ENCODE measurements at places on chromosomes 5 and 9.
A peak's percentile ranks its signal among the peaks of the same experiment; 100 is the strongest.

DNA sequence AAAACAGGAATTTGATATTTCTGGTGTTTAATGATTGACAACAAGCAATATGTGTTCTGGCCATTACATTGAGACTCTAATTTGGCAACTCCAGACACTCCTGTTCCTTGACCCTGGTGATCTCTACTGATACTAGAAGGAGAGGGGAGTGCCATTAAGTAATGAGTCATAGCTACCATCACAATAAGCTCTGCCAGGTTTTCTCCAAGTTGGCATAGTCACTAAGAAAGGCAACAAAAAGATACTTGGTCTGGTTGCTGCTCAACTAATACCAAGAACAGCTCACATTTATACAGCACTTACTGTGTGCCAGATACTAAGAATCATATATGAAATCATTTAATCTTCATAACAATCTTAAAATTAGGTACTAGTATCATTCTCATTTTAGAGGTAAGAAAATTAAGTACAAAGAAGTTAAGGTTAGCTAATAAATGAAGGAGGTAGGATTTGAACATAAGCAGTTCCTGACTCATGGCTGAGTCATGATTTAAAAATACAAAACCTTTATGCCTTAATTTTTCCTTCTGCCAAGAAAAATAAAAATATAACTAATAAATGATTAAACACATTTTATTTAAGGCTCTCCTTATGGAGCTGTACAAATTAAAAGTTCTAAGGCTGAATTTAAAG is 19.9 kb upstream of the PRXL2C start:
- DNase-seq: no peak

GRCh38 chr9:96858018-96858573 is 3.8 kb upstream of the ZNF782 start:
- DNase-seq: no peak

GRCh38 chr5:103211576-103212561 is 46.7 kb upstream of the MACIR start:
- DNase-seq: peak; percentile 28

DNA sequence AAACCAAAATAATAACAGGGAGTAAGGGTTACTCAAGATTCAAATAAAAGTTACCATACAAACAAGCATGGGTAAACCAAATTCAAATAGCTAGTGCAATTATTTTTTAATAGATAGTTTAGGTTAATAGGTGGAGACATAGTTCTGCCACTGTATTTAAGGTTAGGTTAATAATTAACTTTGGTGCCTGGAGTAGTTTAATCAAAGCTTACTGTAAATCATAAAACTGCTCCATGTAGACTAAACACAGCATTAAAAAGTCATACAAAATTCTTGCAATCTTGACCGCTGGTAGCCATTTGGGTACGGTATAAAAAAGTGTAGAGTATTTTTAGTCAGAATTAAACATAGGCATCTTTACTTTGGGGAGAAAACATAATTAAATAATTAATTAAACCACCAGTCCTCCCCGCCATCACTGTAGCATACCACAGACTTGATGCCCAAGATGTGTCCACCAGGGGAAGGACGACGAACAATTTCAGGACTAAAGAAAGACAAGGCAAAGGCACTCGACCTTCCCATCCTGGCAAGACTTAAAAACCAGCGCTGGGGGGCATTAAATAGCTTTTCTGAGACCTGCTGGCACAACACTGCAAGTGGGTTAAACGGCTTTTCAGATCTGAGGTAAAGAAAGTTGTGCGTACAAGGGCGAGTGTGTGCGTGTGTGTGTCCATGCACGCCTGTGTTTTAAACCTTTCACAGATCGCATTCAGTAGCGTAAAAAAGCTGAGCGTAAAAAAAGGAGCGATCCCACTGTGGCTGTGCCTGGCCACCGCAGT is 2.9 kb downstream of the SEMA6A start:
- DNase-seq: no peak

DNA sequence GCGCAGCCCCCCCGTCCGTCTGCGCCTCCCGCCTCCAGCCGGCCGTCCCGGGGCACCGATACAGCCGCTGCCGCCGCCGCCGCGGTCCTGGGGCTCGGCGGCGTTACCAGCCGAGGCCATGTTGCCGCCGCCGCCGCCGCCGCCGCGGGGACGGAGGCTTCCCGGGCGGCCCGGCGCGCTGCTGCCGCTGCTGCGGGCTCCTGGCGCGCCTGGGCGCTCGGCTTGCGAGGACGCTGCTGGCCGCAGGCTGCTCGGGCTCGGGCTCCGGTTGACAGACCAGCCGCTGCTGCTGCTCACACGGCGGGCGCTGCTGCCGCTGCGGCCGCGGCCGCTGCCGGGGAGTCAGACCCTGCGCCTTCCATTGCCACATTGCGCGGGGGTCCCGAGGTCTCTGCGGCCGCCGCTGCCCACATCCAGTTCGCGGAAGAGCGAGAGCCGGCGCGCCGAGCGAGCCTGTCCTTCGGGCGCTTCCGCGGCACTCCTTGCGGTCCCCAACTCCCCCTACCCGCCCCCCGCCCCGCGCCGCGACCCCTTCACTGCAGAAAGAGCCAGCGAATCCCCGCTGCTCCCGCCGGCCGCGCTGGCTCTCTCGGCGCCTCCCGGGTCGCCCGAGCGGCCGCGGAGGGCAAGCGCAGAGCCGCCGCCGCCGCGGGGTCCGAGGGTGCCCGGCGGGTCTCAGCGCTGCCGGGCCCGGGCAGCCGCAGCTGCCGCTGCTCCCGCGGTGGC is 8.4 kb downstream of the PTCH1 start:
- no peak for DNase-seq

GRCh38 chr9:89519366-89519805 is 21.5 kb upstream of the SEMA4D start:
- DNase-seq: no peak

GRCh38 chr5:165134155-165134554 is 1628.7 kb downstream of the MAT2B start:
- no peak for DNase-seq

GRCh38 chr5:10421896-10422691 is 19.6 kb upstream of the ROPN1L start:
- no peak for DNase-seq

DNA sequence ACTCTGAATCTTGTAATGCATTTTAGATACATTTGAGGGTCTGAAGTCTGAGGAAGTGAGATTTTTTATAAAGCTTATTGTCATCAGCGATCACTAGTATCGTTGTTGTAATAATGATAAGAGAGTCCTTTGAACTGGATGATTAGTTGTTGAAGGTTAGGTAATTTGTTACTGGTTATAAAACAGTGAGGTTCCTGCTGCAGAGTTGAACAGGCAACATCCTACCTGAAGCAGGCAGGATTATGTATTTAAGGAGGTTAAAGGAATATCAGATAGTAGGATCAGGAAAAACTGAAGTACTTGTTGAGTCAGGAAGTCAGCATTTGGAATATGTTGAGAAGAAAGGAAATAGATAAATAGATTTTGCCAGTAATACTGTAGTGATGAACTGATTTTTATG is 106.7 kb downstream of the VPS13A start:
- DNase-seq: no peak

DNA sequence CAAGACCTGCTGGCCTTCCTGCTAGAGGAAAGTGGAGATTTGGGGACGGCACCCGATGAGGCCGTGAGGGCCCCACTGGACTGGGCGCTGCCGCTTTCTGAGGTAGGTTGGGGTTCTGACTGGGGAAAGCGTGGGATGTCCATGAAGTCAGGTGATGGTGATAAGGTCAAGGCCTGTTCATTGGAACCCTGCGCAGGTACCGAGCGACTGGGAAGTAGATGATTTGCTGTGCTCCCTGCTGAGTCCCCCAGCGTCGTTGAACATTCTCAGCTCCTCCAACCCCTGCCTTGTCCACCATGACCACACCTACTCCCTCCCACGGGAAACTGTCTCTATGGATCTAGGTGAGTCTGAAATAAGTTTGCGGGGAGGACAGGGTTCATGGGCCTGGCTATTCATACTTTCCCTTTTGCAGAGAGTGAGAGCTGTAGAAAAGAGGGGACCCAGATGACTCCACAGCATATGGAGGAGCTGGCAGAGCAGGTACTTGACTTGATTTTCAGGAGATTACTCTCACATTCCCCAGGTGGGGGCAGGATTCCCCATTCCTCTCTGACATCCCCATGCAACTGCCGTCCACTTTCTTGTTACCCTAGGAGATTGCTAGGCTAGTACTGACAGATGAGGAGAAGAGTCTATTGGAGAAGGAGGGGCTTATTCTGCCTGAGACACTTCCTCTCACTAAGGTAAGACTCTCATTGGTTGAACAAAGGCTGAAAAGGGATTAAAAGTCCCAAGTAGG is 505 bp downstream of the CREB3 start:
- no peak for DNase-seq

GRCh38 chr9:99158629-99159028 is 53.7 kb downstream of the TGFBR1 start:
- no peak for DNase-seq

DNA sequence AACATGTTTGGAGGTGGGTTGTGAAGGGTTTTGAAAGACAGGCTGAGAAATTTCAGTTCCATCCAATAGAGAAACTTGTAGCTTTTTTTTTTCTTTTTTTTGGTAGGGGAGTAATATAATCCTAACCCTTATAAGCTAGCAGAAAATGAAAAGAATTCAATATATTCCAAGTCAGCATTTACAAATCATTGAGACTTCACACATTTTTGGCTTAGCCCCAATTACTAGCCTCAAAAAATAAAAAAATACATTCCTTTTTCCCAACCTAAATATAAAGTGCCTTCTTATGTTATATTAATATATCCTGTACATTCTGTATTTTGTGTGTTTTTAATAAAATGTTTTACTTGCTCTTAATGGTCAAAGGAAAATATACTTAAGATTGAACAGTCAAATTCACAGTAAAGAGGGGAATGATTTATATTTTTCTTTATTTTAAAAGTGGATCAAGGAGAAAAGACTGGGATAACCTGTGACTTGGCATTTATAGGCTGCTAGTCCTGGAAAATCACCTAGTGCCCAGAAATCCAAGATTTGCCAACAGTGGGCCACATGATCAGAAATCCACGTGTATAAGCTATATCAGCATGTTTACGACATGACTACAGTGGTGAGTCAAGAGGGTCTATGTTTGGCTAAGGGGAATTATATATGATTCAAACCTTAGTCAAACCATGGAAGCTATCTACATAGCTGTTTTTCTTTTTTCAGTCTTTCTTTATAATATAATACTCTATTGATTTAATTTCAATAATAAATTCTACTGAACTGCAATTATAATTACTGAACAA is 14.5 kb downstream of the HACD4 start:
- no peak for DNase-seq

DNA sequence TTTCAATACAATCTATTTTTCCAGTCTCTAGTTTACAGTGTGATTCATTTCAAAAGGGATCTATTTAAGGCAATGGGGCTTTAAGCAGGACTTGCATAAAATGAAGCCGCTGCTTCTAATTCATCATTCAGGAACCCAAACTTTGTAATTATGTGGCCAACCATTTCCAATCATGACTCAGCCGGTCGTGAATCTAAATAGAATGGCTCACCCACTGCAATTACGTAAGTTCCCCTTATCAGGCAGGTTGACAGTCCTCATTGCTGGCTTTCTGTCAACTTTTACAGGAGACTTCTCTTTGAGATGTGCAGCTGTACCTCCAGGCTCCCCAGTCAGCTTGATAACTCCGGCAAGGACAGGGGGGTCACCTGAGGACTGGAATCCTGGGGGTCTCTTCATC is 152.8 kb upstream of the DAP start:
- DNase-seq: peak; percentile 19

DNA sequence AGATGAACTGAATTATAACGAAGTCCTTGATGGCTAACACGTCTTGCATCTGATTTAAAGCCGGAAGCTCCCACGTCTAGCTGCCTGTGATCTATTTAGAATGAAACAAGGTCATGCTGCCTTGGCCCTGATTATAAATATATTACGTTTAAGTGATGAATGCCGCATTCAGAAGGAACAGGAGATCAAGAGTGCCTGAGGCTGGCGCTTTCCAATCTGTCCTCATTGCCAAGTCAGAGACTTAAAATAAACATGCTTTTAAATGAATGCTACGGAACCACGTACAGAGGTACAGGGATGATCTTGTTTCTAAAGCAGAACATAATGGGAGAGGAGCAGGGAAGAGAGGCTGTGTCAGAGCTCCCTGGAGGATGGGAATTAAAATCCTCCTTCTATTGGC is 292.8 kb downstream of the TLE1 start:
- DNase-seq: no peak

- DNase-seq: no peak
These were observed 78.0 kb downstream of the OTULIN start for GRCh38 chr5:14742498-14742897.

GRCh38 chr5:141501761-141502160 is 12.9 kb downstream of the PCDHGC5 start:
- no peak for DNase-seq

GRCh38 chr5:57034201-57034916 is 82.4 kb upstream of the MIER3 start:
- DNase-seq: no peak

- no peak for DNase-seq
These were observed 28.6 kb upstream of the SELENOP start for GRCh38 chr5:42840269-42840668.

DNA sequence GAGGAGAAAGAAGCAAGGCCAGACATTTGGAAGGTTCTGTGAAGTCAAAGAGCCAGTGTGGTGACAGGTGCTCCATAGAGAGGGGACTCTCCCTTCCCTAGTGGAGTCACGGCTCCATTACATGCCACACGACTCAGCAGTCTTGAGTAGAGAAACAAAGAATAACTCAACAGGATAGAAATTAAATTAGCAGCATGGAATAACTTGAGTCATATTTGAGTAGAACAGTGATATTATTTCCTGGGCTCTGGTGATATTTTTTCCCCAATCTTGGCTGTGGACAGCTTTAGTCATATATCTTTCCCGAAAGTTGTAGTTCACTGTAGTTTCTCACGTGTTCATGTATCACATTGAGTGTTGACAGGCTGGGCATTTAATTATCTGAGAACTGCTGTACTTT is 149.7 kb upstream of the EFNA5 start:
- no peak for DNase-seq

GRCh38 chr9:1083325-1083913 is 33.3 kb downstream of the DMRT2 start:
- DNase-seq: no peak

All from CD4-positive, alpha-beta T cell treated with Interferon alpha-2 for 1 hour (primary cell).